ENCODE measurements at places on chromosomes 1 and 21.

DNA sequence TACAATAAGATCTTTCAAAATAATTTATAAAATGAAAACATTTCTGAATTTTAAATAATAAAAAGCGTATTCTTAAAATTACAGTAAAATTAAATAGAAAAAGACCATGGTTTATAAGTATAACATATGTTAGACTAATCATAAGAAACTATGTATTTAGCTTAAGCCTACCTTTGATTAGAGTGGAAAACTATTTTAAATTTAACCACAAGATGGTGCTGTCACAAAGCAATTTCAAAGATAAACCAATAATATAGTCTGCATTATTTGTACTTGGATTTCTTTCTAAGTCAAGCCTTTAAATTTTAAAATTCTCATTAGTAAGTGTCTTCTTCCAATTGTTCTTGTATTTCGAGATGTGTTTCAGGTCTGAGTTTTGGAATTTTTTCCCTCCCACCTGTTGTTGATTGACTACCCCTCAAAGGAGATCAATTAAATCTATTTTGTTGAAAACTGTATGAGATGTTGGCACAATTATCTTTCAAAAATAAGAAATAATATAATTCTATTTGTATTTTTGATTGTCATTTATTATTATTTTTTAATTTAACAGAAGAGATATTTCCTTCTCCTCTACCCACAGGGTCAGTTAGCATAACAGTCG lies 459.8 kb downstream of the KCNT2 start:
- peak; percentile 43 for DNase-seq

DNA sequence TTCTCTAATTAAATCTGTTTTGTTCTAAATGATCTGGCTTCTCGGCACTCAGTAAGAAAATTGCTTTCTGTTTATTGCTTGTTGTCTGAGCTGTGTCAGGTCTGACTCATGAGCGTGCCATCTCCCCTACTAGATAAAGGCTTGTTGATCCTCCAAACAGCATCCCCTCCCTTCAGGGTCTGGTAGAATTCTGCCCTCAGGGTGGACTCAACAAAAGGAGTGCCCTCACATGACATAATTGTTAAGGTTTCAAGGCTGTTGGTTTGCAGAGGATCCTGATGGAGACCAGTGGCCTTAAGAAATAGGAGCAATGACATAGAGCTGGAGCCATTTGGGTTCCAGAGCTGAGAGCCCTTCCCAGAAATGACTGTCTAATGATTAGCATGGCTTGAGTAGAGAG lies 36.0 kb upstream of the ATP2B4 start:
- no peak for DNase-seq

DNA sequence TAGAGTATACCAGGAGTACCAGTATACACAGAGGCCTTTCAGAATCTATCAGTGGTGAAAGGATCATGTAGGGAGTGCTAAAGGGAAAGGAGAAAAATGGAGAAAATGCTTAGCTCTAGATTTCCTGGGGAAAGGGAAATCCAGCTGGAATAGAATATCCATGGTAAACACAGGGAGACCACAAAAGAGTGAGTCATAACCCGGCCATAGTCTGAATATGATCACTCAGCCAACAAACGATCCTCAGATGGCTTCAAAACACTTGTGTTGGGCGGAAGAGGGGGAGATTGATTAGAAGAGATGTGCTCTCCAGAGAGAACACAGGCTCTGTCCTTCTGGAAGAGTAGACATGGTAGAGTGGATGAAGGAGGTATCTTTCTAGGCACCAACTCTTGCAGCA lies 180.6 kb downstream of the PAPPA2 start:
- no peak for DNase-seq

- no peak for DNase-seq
These were observed 216.8 kb downstream of the KAZN start for GRCh38 chr1:14815175-14815877.

- DNase-seq: peak; percentile 35
These were observed 55.7 kb upstream of the ETV3 start for GRCh38 chr1:157193702-157194391.

- DNase-seq: no peak
These were observed 250.0 kb downstream of the GRIK3 start for GRCh38 chr1:36784147-36784859.

DNA sequence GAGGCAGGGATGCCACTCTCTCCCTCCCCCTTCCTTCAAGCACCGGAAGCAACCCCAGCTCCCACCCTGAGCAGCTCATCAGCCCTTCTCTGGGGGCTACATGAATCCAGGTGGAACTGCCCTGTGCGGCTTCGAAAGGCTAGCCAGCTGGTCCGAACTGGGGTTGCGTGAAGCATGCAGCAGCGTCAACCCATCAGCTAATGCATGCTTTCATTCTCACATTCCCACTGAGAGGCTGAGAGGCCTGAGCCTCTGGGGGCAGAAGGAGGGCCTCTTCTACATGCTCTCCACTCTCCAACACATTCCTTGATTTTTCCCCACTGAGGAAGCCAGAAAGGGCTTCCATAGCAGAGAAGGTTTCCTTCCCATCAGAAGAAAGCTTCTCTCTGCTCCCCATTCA lies 5.6 kb downstream of the RXRG start:
- no peak for DNase-seq

DNA sequence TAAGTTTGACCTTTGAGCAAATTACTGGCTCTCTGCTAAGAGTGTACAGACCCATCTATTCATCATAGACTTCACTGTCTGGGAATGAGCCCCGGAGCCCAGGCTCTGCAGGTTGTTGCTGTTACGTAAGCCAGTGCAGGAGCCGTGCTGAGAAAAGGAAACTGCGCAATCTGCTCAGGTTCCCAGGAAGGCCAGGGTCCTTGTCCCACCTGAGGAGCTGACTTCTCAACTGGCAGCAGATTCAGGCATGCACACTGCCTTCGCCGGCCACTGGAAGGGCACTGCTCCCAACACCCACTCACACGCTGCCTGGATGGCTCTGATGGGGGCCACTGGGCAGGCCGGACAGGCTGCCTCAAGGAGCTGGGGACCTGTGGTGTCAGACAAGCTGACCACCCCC lies 19.5 kb downstream of the RCAN1 start:
- no peak for DNase-seq

GRCh38 chr1:110602466-110602865 lies 3.7 kb downstream of the KCNA2 start:
- no peak for DNase-seq

GRCh38 chr1:85283475-85284199 lies 7.2 kb upstream of the BCL10 start:
- DNase-seq: no peak

GRCh38 chr1:172599912-172600311 lies 59.0 kb upstream of the FASLG start:
- no peak for DNase-seq

GRCh38 chr21:32732544-32732943 lies 4.7 kb upstream of the SYNJ1 start:
- no peak for DNase-seq

- no peak for DNase-seq
These were observed 35.9 kb downstream of the SLC19A1 start for GRCh38 chr21:45506241-45506817.

DNA sequence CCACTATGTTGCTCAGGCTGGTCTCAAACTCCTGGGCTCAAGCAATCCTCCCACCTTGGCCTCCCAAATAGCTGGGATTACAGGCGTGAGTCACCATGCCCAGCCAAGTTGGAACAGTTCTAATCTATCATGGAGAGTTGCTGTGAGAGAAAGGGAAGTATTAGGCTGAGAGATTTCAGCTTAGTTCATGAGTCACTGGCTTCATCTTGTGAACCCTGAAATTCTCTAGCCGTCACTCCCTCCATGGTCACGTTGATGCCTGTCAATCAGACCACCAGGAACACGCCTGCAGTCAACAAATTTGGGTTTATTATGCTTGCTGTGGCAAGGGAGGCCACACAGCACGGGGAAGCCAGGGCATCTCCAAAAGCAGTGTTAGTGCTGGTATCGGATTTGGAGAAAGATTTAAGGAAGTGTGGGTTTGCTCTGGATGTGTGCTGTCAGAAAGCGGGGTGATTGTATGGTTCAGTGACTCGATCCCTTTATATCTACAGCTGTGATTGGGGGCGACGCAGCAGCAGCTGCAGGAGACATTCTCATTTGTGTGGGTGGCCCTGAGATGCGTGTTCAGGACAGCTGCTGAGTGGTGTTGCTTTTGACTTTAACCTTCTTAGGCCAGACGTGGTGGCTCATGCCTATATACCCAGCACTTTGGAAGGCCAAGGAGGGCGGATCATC lies 18.7 kb downstream of the UQCRHL start:
- DNase-seq: no peak

DNA sequence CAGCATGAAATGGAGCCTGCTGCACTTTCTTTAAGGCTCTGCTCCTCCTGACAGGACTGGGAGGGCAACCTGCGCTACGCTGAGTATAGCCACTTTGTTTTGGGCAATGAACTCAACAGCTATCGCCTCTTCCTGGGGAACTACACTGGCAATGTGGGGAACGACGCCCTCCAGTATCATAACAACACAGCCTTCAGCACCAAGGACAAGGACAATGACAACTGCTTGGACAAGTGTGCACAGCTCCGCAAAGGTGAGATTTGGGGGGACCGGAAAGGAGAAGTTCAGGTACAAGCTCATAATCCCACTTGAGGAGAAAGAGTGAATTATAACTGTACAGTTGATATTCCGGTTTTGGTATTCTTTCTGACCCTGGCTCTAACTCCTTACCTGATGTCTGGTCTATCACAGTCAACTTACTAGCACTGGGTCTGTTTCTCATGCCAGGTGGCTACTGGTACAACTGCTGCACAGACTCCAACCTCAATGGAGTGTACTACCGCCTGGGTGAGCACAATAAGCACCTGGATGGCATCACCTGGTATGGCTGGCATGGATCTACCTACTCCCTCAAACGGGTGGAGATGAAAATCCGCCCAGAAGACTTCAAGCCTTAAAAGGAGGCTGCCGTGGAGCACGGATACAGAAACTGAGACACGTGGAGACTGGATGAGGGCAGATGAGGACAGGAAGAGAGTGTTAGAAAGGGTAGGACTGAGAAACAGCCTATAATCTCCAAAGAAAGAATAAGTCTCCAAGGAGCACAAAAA lies 5.4 kb downstream of the ANGPTL7 start:
- DNase-seq: no peak

DNA sequence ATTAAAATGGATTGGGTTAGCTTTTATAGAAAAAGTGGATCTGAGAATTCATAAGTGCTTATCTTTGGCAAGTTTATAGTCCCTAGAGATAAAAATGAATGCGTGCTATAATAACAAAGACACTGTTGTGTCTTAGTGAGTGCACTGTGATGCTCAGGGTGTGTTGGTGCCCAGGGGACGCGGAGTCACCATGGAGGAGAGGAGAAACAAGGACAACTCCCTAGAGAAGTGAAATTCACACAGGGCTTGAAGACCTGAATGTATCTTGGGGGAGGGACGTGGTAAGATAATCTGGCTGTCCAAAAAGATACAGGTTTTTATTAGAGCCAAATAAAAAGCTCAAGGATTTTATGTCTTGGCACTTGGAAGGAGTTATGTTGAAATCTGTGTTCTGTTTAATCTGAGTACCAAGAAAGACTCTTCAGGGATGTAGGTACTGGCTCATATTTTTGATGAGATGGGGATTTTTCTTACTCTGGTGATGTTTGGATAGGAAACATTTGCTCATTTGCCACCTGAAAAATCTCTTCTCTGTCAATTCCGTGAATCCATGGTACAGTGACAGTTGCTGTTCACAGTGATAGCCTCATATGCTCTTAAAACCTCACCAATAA lies 9.6 kb downstream of the SMYD2 start:
- DNase-seq: no peak

- DNase-seq: peak; percentile 6
These were observed 133.4 kb downstream of the COP1 start for GRCh38 chr1:176073524-176074157.

GRCh38 chr1:25922056-25922970 lies 16.1 kb upstream of the STMN1 start:
- no peak for DNase-seq

DNA sequence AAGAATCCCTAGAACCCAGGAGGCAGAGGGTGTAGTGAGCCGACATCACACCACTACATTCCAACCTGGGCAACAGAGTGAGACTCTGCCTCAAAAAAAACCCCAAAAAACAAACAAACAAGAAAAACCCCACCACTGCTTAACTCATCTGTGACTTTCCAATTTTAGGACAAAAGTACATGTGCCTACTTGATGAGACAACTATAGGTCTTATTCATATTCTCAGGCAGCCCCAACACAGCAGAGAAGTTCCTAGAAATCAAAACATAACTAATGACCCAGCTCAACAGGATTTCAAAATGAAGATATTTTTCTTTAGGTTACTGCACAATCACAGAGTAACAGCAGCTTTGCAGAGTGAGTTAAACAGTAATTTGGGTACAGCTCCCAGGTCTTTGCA lies 26.4 kb downstream of the TIAM1 start:
- DNase-seq: no peak

DNA sequence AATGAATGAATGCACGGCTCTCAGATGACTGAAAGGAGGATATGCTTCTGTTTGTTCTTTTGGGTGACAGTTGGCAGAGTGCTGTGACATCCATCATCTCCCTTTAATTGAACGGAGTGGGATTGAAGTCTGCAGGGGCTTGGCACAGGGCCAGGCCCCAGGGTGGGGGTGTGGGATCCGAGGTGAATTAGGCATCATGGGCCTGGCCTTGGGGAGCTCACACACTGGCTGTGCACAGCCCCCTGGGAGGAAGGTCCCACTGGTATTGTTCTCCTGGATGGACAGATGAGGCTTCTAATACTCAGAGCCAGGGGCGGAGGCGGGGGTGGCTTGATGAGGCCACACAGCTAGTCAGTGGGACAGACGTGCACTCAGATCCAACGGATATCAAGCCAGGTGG lies 19.3 kb downstream of the EPHB2 start:
- no peak for DNase-seq

- DNase-seq: no peak
These were observed 196 bp downstream of the ALX3 start for GRCh38 chr1:110070282-110070669.

GRCh38 chr1:50893466-50893865 lies 66.6 kb downstream of the FAF1 start:
- no peak for DNase-seq

All from KG1 (cell line).